ENCODE measurements at places on chromosomes 12 and 14. TPM values are rescaled to one million over a fixed set of nuclear protein-coding genes. Genes with fewer than 3 reads are reported as not detected.

The TSPAN19 gene
- total RNA-seq = not detected

The RNASE1 gene
- 888 TPM for total RNA-seq

The ALDH6A1 gene
- total RNA-seq = 49.1 TPM

The CSRP2 gene
- 28.5 TPM for total RNA-seq

The KLHL33 gene
- 0.29 TPM for total RNA-seq

The FGF23 gene
- not detected for total RNA-seq

The PROX2 gene
- not detected for total RNA-seq

The SLC25A47 gene
- not detected for total RNA-seq

The ASB2 gene
- total RNA-seq = 3.2 TPM

The PCBP2 gene
- 727 TPM for total RNA-seq

The LRP1-AS gene
- total RNA-seq = not detected

The OR9K2 gene
- total RNA-seq = not detected

The ANO2 gene
- total RNA-seq = 36.8 TPM

The SLC2A13 gene
- 11.3 TPM for total RNA-seq

The TDRD9 gene
- total RNA-seq = 6.2 TPM

The KLHDC2 gene
- total RNA-seq = 45.8 TPM

The SYNDIG1L gene
- 2.9 TPM for total RNA-seq

The KCNJ8 gene
- 20.9 TPM for total RNA-seq

The ZNF10 gene
- 8.2 TPM for total RNA-seq

The SLC4A8 gene
- 2.5 TPM for total RNA-seq

The KIF26A gene
- total RNA-seq = 5.9 TPM

The PRB2 gene
- total RNA-seq = not detected

The MFAP5 gene
- total RNA-seq = 2.8 TPM

The FAM90A1 gene
- 0.43 TPM for total RNA-seq

The TMEM30B gene
- total RNA-seq = 22.5 TPM

The SDR9C7 gene
- total RNA-seq = not detected

The GRIN2B gene
- total RNA-seq = 1.1 TPM

The FGF6 gene
- total RNA-seq = not detected

The CSAD gene
- total RNA-seq = 41.7 TPM

The GZMB gene
- total RNA-seq = 8.1 TPM

The FERMT2 gene
- 103 TPM for total RNA-seq

The KIF21A gene
- total RNA-seq = 12.2 TPM

Measured in upper lobe of right lung (tissue), 1 donor.